ENCODE measurements at places on chromosomes 1 and 21.

- DNase-seq, result peak; percentile 45
These were observed 44.3 kb upstream of the GTF2B start for GRCh38 chr1:88935522-88936222.

DNA sequence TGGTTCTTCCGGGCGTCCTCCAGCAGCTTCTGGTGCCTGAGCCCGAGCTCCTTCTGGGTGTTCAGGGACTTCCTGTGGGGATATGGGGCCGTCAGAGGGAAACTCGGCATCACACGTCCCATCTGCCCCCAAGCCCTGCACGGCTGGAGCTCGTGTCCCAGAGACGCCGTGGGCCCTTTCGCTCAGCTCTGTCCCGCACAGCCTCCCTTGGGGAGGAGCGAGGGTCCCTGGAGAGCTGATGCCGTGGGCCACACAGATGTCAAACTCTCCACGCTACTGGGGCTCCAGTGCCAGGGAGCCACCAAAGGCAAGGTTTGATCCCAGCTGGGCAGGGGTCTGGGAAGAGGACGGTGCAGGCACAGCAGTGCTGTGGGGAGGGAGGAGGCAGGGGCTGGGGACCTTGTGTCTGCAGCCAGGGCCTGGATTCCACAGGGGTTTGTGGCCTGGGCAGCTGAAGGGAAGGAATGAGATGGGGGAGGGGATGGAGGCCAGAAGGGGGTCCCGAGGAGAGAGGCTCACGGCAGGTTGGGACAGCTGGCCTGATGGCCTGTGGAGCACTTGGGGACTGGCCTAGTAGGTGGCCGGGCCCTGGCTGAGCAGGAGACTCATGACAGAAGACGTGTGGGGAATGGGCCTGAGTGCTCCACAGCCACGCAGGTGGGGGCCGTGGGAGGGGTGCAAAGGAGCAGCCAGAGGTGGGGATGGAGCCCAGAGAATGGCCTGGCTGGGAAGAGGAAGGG lies 30.4 kb downstream of the CFAP74 start:
- DNase-seq, result no peak

DNA sequence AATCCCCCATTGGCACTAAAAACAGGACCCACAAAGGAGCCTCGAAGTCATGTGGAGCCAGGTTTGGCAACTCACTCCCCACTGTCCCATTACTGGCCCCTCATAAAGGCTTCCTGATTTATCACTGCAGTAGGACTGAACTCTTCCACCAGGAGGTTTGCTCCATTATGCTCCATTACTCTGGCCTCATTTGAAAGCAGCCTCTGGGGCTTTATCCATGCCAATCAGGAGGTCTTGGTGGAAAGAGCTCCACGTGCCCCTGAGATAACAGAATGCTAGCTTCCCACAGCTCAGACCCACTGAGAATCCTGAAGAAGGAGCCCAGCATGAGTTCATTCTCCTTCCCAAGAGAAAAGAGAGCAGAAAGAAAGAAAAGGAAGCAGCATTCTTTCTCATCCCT lies 76.4 kb downstream of the HIVEP3 start:
- no peak for DNase-seq

DNA sequence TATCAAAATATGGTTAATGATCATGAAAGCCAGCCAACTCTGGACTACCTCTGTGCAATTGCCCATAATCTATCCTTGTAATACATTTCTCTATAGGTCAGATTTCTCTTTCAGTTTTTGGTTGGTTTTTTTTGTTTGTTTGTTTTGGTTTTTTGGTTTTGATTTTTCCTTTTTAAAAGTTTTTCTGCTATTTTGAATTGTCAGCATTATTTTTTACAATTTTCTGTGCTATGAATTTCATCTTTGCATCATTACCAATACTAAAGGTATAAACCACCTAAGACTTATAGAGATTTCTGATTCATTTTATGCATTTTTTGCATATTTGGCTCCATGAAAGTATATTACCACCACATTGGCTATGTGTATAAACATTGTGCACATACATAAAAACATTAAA lies 799.6 kb downstream of the ADGRL2 start:
- no peak for DNase-seq

DNA sequence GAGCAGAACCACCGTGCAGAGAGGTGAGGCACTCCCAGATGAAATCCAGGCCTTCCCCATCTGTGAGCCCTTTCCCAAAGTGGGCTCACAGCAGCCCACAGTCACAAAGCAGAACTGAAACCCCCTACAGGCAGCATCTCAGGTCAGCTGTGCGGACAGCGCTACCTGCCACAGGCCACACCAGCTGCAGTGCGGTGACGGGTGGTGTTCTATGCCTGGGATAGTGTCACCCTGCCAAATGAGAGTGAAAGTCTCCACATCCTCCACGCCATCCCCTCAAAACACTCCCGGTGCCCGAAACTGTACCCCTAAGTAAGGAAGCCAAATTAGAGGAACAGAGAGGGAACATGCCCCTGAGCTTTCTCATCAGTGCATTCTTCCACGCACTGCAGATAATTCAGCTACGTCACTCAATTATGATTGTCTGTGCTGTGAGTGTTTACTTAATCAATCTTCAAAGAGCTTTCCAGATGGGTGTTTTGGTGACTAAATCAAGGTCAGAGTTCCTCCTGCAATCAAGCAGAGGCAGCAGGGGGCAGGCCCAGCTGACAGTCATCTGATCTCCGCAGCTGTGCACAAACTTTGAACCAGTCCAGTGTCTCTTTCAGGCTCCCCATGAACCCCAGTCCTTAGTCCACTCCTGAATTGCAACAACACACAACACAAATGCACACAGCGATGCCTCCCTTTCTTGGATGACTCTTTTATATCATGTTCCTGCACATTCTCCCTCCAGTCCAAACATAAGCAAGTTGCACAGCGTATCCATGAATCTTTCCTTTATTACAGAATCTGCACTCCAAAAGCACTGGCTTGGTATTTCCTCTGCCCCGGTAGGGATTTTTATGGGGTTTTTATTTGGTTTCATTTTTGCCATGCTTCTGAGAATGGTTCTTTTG lies 150.0 kb downstream of the TOMM20 start:
- DNase-seq, result peak; percentile 60

- DNase-seq, result no peak
These were observed 210.3 kb downstream of the KCTD3 start for GRCh38 chr1:215777370-215777925.

- DNase-seq, result no peak
These were observed 1447.8 kb upstream of the PRMT6 start for GRCh38 chr1:105608713-105609112.

GRCh38 chr1:53878492-53879105 lies 11.0 kb downstream of the YIPF1 start:
- DNase-seq, result peak; percentile 5

GRCh38 chr1:76203127-76203526 lies 128.6 kb downstream of the ST6GALNAC3 start:
- no peak for DNase-seq

DNA sequence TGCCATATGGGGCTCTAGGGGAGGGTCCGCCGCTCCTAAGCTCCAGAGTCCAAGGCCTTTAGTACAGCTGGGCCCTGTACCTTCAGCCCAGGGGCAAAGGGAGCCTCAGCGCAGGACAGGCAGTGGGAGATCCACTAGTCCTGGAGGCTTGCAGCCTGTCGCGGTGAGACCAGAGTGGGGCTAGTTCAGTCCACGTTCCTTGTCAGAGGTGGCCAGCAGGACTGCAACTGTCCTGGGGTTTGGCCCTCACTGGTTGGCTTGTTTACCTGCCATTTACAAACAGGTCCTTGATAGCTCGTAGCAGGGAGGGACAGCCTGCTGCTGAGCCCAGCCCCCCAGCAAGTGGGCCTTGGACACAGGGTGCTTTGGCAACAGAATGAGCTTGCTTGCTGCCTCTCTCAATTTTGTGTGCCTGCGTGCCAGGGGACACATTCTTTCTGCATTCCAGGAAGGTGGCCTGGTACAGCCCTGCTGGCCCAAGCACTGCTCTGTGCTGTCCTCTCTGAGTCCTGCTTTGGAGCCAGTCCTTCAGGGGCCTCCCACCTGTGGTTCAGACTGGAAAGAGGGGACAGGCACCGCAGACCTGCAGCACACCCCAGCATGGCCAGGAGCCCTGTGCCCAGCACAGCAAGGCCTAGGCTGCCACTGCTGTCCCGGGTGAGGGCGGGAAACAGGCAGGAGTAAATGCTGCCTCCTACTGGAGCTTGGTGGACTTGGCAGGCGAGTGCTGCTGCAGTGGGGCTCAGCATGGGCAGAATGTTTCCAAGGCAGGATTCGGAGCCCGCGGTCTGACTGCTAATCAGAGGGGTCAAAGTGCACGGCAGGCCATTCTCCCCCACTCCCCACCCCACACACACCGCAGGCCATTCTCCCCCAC lies 15.2 kb downstream of the H6PD start:
- no peak for DNase-seq

DNA sequence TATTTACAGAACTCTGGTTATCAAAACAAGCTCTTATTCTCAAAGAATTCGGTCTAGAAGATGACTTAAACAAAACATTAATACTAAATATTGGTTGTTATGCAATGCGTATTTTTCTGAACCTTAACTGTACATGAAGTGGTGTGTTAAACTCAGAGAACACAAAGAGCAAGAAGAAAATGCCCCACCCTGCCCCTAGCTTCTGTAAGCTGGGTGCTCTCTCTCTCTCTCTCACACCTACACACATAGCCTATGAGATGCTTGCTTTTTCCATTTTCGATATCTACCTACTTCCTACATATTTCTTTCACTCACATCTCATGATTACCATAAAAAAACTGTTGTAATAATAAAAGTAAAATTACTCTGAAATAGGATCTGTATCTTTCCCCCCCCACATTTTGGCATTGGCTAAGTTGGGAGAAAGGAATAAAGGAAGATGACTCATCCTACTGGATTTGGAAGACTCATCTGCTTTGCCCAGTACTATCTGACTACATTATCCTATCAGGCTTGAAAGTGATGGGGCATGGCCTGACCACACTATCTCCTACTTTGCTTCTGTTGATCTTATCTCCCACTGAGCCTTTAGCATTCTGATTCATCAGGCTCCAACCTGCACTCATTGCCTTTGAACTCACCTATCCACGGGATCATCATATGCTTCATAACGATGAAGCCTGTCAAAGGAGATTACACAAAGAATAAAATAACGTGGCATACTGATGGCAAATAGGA lies 2.9 kb downstream of the CRYZ start:
- no peak for DNase-seq

GRCh38 chr1:17550729-17551584 lies 11.5 kb downstream of the ARHGEF10L start:
- DNase-seq, result no peak

DNA sequence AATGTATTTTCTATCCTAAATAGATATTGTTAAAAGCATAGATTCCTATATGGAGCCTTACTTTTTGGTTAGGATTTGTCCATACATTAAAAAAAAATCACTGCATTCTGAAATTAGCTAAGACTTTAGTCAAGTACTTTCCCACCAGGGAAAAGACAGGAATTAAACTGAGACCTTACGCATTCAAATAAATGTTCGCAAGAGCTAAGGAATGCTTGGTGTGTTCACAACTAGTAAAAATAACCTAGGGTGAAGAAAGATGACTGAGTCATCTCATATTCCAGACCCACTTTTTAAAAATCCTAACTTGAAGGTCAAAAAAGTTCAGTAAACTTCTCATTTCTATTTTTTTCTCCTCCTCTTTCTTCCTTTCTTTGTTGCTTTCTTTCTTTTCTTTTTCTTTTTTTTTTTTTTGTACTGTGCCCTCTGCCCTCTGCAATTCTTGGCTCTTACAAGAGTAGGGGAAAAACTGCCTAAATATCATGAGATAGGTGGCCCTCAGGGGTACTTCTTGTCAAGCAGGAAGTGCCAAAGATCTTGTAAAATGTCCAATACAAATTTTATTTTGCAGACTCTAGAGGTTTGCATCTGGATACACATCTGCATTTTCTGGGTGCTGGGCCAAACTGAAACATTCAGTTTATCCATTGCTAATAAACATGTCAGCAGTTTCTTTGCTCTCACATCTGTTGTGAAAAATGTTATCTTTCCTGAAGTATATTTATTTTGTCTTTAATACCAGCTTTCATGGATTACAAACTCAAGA lies 121.4 kb upstream of the GORAB start:
- no peak for DNase-seq

DNA sequence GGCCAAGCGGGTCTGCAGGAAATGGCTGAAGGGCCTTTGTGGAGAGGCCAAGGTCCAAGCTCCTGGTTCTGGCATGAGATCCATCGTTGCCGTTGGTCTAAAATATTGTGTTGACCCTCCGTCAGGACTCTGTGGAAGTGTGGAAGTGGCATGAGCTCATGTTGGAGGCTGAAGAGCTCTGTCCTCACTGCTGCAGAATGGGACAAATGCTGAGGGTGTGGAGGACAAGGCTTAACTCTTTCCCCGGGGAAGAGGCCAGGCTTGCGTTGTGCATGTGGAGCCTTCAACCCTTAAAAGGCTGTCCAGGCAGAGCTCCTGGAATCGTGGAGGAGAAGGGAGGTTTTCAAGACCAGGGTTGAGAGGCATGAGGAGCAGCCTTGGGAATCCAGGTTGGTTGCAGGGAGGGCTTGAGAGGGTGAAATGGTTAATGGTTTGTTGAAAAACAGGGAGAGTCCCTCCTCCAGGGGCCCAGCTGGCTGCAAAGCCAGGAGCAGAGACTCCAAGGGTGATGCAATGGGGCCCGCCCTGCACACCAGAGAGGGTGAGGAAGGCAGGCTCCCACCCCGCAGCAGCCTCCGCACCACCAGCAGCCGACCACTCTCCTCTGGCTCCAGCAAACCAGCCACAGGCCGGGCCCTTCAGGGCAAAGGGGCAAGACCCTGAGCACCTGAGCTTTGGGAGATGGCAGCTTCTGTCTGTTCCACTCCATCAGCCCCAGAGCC lies 6.7 kb upstream of the AHCYL1 start:
- no peak for DNase-seq

DNA sequence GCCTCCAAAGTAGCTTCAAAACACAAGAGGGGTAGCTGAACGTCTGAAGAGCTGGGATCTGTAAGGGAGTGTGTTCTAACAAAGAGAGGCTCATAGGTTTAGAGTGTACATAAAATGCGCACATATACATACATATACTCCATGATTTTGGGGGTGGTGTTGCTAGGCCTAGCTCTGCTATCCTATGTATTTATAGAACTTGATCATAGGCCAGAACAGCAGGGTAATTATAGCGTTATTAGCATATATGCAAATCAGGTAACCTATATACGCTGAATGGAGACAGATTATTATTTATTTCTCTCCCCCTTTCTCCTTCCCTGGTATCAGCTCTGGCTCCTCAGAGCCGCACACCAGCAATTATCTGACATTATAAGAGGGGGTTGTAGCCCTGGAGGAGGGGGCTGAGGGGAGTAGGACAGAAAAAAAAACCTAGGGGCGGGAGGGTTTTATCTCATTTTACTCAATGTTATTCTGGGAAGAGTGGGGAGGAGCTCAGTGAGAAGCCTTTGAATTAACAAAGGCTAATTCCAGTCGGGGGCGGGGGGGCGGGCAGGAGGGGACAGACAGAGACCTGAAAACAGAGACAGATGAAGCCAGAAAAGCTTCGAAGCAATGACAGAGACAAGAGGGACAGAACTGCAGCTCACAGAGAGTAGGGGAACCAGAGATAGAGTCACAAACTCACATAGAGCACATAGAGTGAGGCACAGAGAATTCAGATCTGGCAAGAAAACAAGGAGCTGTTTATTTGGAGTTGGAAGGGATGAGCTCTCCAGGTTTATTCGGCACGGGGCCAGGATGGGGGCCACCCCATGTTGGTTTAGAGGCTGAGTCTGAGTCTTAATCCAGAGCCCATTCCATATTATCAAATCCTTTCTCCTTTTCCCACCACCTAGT lies 63.0 kb downstream of the RHBG start:
- DNase-seq, result no peak

Measured in DMS 273 treated with DMSO at 0.1 percent for 48 hours (cell line).